Stimulated activated CD4-positive, alpha-beta T cell treated with anti-CD3 and anti-CD28 coated beads, Interleukin-2, amount 100 ng/mL, for 24 hours (primary cell): ENCODE measurements at places on chromosomes 6 and 20.
A peak's percentile ranks its signal among the peaks of the same experiment; 100 is the strongest.

GRCh38 chr6:158439255-158439654 is 120.6 kb upstream of the TMEM181 start:
- DNase-seq: no peak

GRCh38 chr20:63159826-63160640 is 55.9 kb downstream of the YTHDF1 start:
- DNase-seq: no peak

GRCh38 chr6:132020138-132020581 is 69.0 kb upstream of the CCN2 start:
- no peak for DNase-seq

DNA sequence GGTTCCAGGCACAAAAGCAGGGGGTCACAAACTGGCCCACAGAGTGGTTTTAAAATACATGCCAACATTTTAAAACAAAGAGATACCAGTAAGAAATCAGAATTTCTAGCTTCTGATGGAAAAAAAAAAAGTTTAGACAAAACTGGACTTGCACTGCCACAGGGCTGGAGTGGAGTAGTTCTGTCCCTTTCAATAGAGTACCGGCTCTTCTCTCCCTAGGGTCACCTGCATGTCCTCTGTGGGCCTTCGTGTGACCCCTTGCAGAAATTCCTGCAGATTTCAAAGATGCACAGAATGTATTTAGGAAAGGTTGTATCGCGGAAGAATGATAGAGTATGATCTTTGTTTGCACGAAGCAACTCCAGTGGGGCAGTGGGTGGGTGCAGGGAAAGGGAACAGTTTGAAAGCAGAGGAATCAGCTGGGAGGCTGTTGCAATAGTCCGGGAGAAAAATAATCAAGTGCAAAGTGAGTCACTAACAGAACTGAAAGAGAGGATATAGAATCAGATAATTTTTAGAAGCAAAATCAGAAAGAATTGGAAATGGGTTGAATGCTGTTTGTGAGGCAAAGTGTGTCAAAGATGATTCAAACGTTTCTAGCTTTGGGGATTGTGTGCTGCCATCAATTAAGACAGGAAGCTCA is 97.3 kb upstream of the STXBP5 start:
- DNase-seq: no peak

DNA sequence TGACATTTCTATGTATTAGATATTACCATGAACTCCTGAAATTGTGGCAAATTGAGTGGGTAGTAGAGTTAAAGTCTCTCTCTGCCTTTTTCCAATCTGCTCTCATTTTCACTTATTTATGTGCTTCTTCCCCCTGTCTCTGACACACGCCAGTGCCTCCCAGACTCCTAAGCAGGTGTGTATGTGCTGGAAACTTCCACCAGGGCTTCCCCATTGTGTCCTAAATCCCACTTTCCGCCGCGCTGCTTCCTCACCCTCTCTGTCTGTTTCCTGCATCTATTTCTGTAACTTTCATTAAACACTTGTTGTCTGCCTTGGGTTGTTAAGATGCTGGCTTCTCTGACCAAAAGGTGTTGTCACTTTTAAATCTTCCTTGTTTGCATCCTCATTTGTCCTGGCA is 97.6 kb upstream of the HDGFL1 start:
- no peak for DNase-seq

DNA sequence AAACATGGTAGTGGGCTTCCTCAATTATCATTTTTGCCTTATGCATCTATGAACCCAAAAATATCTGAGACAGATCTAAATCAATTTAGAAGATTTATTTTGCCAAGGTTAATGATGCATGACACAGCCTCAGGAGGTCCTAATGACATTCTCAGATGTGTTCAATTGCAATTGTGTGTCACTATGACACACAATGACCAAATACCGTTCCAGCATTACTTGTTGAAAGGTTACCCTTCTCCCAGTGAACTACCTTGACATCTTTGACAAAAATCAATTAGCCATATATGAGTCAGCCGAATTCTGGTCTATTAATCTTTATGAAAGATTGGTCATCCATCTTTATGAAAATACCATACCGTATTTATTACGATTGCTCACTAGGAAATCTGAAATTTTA is 592.5 kb upstream of the GJE1 start:
- no peak for DNase-seq

- DNase-seq: no peak
These were observed 43.3 kb downstream of the EZR start for GRCh38 chr6:158775832-158776231.

GRCh38 chr6:42407379-42407778 is 44.3 kb downstream of the TRERF1 start:
- DNase-seq: no peak

DNA sequence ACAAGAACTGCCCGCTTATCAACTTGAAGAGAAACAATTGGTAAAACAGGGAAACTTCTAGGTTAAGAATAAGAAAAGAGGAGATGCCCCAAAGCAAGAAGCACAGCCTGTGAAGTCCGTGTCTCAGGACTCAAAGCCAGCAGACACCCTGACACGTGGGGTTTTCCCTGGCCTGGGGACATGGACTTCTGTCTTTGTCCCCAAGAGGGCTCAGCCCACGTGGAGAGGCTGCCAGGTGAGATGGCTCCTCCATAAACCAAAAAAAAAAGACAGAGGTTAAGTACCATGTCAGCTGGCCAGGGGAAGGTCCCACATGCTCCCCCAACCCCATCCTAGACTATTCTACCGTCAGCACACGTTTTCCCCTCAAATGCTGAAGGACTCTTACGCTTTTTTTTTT is 9.9 kb downstream of the SERPINB6 start:
- no peak for DNase-seq

GRCh38 chr6:282177-282866 is 10.0 kb upstream of the DUSP22 start:
- DNase-seq: no peak

- DNase-seq: peak; percentile 68
These were observed 44.2 kb upstream of the SUPT3H start for GRCh38 chr6:45421709-45422502.

- DNase-seq: peak; percentile 50
These were observed 104.6 kb upstream of the EXOC2 start for GRCh38 chr6:797479-798077.

- no peak for DNase-seq
These were observed 103.4 kb upstream of the KCNG1 start for GRCh38 chr20:51126337-51126736.

- no peak for DNase-seq
These were observed 33.8 kb downstream of the PPP1R14C start for GRCh38 chr6:150176659-150177058.

DNA sequence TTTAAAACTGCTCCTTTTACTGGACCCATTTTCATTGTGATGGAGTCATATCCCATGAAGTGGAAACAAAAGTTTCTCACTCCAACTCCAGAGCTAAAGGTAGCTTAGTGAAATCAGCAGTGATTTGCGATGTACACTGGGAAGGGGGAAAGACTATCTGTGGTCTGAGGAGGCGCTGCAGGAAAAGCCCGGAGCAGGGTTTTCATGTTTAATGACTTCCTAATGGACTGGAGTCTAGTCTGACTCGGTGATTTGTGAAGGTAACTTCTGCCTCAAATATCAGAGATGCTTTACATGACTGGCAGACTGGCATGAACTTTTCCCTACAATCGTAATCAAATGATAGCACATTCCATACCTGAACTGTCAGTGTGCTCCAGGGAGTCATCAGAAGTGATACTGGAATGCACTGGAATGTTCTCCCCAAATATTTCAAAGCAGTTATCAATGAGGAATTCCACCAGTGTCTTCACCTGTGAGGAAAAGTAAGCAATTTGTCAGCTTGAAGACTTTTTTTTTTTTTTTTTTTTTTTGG is 7.0 kb downstream of the TAGAP start:
- no peak for DNase-seq

DNA sequence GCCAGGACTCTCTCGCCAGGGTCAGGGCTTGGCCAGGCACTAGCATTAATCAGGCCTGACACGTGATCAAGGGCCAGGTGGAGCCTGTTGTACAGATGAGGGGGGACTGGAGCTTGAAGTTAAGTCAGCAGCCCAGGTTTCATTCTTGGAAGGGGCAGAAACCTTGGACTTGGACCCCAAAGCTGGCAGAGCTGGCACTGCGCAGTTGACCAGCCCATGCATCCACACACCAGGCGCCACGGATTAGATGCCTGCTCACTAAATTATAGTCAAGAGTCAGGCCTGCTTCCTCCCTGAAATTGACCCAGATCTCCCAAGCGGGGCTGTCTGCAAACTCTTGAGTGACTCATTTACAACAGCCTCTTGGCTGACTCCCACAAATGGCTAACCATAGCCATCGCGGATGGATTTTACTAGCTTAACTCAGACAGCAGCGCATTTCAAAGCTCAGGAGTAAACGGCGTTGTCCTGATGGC is 4.1 kb upstream of the TAF4 start:
- DNase-seq: no peak

- no peak for DNase-seq
These were observed 129.2 kb upstream of the AKAP12 start for GRCh38 chr6:151110576-151110905.

- DNase-seq: no peak
These were observed 81.0 kb downstream of the COL9A1 start for GRCh38 chr6:70221715-70222438.

DNA sequence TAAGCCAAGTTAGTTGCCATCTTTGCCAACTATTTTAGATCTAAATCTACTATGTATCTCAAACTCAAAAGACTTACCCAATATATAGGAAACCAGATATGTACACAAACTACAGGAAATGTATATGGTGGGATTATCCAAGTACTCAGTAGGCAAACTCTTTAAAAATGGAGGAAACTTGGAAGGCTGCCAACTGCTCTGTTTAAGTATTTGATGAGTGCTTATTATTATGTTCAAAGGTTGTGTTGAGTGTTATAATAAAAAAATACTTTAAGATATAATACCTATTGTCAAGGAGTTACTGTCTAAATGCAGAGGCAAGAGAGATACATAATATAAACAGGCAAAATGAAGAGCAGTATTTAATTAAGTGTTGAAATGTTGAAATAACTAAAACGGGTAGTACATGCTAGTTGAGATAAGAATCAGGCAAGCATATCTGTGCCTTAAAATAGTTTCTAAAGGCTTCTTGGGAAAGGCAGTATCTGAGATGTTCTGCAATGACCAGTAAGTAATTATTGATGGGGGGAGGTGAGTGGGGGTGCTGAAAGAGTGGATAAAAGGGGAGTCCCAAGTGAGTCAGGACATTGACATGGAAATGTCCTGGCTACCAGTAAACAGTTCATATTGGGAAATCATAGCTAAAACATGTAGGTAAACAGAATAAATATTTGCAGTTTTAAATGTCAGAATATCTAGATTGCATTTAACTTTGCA is 6.5 kb upstream of the DST start:
- no peak for DNase-seq

GRCh38 chr20:49825521-49826033 is 12.9 kb downstream of the SLC9A8 start:
- DNase-seq: no peak

- DNase-seq: peak; percentile 78
These were observed 14.9 kb upstream of the PPARD start for GRCh38 chr6:35327349-35328027.

- DNase-seq: no peak
These were observed 70.7 kb upstream of the TRAF3IP2 start for GRCh38 chr6:111676383-111676782.

GRCh38 chr20:25695532-25696370 is 902 bp downstream of the ZNF337 start:
- DNase-seq: no peak

GRCh38 chr20:47080365-47080764 is 185.7 kb downstream of the EYA2 start:
- DNase-seq: no peak

GRCh38 chr20:10654630-10655029 is 19.2 kb downstream of the JAG1 start:
- DNase-seq: no peak

DNA sequence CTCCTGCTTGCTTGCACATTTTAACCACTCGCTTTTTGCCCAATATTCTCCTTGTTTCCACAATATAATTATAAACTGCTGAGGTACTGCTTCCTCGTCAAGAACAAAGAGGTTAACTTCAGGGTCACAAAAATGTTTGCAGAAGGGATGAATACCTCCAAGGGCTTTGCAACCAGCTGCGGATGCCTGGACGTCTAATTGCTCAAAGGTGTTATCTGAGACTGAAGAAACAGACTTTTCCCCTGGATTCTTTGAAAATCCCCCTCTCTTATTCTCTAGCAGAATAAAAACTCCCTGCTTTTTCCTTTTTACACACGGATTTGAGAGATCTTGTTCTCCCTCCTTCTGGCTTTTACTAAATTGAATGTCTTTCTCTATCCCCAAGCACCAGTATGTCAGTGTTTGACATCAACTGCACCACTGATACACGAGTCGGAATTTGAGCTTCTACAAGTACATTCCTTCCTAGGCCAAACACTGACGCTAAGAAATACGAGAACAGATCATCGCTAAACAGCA is 336 bp upstream of the SMPDL3A start:
- DNase-seq: no peak

DNA sequence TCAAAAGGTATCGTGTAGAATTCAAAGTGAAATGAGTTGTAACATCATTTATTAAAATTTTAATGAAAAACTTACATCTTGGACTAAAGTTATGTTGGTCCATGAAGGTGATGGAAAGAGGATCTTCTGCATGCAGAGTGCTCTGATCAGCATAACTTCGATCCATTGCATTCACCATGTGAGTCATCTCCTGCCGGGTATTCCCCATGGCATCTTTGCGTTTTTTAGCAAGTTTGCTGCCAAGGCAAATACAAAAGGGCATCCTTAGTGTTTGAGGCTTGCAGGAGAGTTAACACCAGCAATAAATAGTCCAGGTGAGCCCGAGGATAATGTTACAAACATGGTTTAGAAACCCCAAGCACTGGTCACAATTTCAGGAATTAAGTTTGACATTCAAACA is 104.2 kb upstream of the THEMIS start:
- no peak for DNase-seq

DNA sequence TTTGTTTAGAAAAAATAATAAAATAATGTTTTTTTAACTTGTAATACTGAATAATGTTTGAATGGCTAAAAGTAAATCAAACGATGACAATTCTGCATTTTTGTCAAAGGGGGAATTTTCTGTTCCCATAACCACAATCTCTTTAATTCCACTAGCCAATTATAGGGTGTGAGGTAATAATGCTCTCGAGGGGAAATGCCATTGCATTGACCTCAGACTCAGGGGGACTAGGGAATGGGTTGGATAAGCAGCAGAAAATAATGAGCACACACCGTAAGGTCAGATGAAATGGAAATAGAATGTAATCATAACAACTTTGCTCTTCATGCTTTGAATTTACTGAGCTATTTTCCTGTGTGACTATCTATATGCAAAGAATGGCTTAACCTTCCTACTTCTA is 584.7 kb downstream of the RFPL4B start:
- no peak for DNase-seq
